ENCODE measurements at places on chromosomes 12 and 14.

DNA sequence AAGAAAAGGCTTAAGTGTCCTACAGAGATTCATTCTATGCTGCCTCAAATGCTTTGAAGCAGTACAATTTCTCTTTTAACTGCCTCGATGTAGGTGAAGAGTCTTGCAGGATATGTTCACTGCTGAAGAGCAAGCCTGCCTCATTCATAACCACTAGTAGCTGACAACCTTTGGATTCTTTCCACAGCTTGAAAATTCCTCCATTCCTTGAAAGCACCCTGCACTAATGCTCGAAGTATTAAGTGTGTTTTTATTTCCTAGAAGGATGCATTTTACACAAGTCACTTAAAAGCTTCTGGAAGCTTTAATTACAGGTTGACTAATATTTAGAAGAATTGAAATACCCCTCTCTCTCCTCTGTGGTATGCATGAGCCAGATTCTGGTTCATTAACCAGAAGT is 429.4 kb downstream of the DIO2 start:
- DNase-seq, result no peak

DNA sequence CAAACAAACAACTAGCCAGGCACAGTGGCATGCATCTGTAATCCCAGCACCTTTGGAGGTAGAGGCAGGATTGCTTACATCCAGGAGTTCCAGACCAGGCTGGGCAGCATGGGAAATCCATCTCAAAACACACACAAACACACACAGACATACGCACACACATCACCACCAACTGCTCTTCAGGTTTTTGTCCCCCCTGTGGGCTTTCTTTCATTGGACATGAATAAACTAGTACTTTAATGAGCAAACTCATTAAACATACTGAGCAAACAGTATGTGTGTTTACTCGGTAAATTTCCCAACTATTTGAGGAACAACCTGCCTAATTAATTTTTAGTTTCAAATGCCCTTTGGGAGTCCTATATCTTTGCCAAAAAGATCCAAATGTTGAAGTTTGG is 10.1 kb upstream of the RASSF3 start:
- no peak for DNase-seq

GRCh38 chr12:9604287-9604686 is 3.4 kb downstream of the KLRB1 start:
- no peak for DNase-seq

DNA sequence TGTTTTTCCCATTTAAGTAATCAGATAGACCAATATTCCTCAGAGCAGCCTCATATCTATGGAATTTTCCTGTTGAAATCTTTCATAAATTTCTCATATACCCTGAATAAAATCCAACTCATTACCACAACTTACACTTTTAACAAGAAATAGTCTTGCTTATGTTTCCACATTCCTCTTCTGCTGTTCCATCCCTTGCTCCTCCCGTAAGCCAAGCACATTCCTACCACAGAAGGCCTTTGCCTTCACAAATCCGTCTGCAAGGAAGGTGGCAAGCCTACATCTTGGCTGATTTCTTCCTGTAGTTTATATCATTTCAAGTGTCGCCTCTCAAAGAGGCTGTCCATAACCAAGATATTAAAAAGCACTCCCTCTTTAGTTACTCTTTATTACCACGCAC is 127.7 kb downstream of the C12orf50 start:
- DNase-seq, result no peak

GRCh38 chr12:108915632-108916133 is 35.8 kb downstream of the DAO start:
- no peak for DNase-seq

- no peak for DNase-seq
These were observed 186.2 kb upstream of the C14orf180 start for GRCh38 chr14:104393199-104393897.

GRCh38 chr12:2667716-2668440 is 126.9 kb upstream of the FKBP4 start:
- DNase-seq, result no peak

DNA sequence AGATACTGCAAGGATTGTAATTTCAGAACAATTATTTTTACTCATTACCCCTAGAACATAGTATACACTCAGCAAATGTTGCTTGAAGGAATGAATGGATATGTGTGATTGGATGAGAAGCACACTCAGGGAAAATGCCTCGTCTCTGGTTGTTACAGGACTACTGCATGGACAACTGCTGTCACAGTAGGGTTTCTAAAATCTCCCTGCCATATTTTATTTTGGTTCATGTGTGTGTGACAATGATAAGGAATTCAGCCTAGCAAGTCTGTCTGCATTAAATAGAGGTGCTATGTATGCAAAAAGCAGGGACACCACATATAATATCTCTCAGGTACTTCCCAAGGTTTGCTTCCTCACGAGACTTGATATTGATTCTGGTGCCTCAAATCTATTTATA is 1.4 kb downstream of the PTPRR start:
- DNase-seq, result no peak

DNA sequence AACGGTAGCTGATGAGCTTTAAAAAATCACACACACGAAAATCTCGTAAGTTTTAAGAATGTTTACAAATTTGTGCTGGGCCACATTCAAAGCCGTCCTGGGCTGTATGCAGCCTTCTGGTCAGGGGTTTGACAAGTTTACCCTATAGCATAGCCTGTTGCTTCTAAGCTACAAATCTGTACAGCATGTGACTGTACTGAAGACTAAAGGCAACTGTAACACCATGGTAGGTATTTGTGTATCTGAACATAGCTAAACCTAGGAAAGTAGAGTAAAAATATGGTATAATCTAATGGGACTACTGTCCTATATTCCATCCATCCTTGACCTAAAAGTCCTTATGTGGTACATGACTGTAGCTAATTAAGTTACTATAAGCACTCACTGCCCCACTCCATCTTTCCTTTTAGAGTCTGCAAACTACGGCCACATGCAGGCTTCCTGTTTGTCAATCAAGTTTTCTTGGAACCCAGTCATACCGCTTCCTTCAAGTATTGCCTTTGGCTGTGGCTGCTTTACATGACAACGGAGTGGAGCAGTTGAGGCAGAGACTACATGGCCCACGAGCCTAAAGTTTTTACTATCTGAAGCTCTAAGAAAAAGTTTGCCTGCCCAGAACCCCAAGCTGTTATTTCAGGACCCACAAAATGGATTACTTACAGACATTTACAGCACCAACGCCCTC is 18.5 kb downstream of the KRT7 start:
- DNase-seq, result no peak

DNA sequence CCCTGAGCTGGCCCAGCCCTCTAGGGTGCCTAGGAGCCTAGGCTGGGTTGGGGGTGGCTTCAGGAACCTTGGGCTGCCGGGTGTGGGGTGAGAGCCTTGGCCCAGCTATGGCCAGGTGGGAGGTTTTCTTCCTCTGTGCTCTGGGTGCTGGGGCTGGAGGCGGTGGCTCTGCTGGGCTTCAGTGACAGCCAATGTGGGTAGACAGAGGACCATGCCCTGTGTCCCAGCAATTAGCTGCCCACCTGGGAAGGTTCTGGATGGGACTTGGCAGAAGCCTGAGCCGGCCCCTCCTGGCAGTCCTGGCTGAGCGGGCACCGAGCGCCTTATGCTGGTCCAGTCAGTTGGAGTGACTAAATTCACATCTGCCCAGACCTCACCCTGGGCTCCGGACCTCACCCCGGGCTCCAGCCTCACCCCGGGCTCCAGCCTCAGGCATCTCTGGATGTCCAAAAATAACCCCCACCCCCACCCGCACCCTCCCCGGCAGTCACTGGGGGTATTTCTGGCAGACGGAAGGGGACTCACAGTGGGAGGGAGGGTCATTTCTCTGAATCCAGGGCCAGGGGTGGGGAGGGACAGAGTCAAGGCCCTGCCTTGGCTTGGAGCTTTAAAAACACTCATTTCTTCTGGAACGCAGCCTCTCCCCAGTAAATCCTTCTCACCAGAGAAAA is 46.9 kb downstream of the CYP46A1 start:
- no peak for DNase-seq

DNA sequence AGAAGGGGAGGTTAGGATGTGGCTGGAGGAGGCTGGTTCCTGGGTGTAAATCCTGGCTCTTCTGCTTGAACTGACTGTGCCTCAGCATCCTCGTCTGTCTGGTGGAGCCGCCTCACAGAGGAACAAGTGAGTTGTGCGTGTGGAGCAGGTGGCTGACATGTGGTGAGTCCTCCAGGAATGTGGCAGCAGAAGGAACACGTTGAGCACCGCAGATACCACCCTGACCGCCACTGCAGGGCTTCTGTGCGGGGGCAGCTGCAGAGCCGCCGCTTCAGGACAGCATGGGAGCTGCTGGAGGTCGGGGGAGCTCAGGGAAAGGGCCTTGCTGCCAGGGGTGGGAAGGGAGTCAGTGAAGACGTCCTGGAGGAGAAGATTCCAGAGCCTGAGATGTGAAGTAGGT is 48.9 kb downstream of the TRAF3 start:
- DNase-seq, result no peak

GRCh38 chr12:77384941-77385340 is 319.6 kb upstream of the E2F7 start:
- no peak for DNase-seq

DNA sequence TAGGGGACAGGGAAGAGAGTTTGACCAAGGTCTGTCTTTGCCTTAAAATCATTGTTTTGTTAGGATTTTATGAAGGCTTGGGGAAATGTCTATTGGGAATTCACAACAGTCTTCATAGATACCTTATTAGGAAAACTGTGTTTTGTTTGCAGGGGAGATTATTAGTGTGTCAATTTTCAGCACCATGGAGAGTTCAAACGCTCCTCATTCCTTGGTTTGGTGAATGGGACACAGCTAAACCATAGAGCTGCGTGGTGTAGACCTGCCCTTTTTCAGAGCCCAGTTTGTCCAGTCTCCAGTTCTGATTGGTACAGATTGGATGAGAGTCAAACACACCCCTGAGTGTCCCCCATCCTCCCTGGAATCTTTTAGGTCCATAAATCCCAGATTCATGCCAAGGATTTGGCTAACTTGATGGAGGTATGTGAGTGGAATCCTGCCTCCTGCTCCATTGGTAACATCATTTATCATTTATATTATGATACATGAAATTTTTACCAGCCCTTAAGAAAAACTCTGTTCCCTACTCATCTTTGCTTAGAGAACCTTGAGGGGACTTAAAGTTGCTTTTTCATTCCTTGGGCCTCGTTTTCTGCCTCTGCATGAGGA is 12.0 kb downstream of the NGDN start:
- no peak for DNase-seq

DNA sequence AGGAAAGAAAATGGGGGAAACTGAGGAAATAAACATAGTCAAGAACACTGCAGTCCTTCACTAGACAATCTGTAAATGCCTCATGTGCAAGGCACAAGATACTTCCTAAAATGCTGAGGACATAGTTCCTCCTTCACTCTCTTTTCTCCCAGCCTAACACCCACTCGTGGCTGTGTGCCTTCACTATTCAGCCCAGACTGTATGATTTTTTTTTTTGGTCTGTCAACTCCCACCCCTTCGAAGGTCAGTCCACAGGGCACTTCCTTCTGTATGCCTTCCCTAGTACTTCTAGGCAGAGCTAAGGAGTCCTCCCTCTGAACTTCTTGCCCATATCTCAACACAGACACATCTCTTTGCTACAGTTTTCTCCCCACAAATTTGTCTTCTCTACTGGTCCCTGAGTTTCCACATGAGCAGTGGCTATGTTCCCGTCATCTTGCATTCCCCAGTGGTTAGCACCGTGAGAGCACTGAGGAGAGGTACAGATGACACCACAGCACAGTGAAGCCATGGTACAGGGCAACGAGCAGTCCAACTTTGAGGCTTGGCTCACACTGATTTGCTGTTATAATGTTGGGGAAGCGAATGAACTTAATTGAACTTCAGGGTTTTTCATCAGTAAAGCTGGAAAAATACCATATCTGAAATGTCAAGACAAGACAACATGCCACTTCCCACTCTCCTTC is 24.1 kb upstream of the SYCP3 start:
- DNase-seq, result no peak

- DNase-seq, result no peak
These were observed 77.8 kb downstream of the SLC24A4 start for GRCh38 chr14:92400579-92401444.

DNA sequence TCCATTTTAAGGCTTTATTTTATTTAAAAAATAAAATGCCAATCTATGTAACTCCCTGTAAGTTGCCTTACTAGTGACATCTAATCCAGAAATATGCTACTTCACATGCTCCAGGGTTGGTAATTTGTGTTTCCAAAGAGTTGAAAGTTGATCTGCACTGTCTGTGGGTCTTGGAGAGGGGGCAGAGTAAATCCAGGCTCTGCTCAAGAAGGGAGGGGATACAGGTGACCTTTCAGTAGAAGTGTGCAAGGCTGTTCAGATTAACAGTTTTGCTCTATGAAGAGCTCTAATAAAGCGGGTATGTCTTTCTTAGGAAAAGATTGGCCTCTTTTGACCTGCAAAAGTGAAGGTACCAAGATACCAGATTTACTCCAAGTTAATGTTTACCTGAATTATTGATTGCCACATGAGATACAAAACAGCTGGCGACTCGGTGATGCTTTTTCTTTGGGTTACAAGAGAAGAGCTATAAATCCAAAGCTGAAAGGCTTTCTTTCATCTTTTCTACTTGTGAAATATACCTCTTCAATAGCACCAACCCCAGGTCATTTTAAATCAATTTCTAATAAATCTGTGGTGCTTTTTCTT is 75.6 kb upstream of the FLRT2 start:
- DNase-seq, result no peak

DNA sequence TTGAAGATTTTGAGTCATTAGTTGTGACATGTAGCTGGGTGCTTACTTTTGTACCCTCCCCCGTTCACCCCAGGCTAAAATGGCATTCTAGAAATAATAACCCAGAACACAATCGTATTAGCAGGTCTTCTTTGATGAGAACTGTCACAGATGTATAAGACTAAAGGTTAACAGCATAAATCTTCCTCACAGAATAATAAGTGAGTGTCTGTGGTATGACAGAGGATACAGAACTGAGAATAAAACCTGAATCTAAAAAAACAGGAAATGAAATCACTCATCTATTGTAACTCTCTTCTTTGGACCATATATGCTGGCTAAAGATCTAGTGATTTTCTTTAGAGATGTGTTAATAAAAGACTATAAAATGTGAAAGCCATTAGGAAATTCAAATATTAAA is 746.6 kb downstream of the LRFN5 start:
- DNase-seq, result no peak

GRCh38 chr14:100736269-100737180 is 9.8 kb downstream of the DLK1 start:
- no peak for DNase-seq

GRCh38 chr14:72965249-72965648 is 39.0 kb downstream of the DCAF4 start:
- no peak for DNase-seq

DNA sequence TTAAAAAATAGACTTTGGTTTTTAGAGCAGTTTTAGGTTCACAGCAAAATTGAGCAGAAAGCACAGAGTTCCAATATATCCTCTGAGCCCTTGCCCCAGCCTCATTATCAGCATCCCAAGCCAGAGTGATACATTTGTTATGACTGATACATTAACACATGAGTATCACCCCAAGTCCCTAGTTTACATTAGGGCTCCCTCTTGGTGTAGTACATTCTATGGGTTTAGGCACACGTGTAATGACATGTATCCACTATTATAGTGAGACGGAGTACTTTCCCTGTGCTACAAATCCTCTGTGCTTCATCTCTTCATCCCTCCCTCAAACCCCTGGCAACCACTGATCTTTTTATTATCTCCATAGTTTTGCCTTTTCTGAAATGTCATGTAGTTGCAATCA is 22.5 kb upstream of the GSG1 start:
- no peak for DNase-seq

- no peak for DNase-seq
These were observed 185.8 kb downstream of the DUSP6 start for GRCh38 chr12:89166525-89166934.

Data from activated T-cell treated with anti-CD3 and anti-CD28 coated beads for 1 hour (primary cell).